ENCODE measurements at places on chromosomes 5 and 9.

GRCh38 chr5:111733571-111733970 is 23.4 kb downstream of the NREP start:
- no peak for DNase-seq

- peak; percentile 60 for DNase-seq
These were observed 136.2 kb downstream of the MPDZ start for GRCh38 chr9:13143281-13143680.

GRCh38 chr5:159801303-159801702 is 115.0 kb upstream of the ADRA1B start:
- DNase-seq, result no peak

GRCh38 chr9:77556396-77556795 is 91.7 kb downstream of the GNA14 start:
- no peak for DNase-seq

GRCh38 chr5:67283275-67283987 is 86.8 kb upstream of the CD180 start:
- DNase-seq, result peak; percentile 30

GRCh38 chr5:150517272-150518152 is 9.6 kb downstream of the NDST1 start:
- DNase-seq, result no peak

- no peak for DNase-seq
These were observed 32.9 kb downstream of the PALM2AKAP2 start for GRCh38 chr9:109812818-109813281.

DNA sequence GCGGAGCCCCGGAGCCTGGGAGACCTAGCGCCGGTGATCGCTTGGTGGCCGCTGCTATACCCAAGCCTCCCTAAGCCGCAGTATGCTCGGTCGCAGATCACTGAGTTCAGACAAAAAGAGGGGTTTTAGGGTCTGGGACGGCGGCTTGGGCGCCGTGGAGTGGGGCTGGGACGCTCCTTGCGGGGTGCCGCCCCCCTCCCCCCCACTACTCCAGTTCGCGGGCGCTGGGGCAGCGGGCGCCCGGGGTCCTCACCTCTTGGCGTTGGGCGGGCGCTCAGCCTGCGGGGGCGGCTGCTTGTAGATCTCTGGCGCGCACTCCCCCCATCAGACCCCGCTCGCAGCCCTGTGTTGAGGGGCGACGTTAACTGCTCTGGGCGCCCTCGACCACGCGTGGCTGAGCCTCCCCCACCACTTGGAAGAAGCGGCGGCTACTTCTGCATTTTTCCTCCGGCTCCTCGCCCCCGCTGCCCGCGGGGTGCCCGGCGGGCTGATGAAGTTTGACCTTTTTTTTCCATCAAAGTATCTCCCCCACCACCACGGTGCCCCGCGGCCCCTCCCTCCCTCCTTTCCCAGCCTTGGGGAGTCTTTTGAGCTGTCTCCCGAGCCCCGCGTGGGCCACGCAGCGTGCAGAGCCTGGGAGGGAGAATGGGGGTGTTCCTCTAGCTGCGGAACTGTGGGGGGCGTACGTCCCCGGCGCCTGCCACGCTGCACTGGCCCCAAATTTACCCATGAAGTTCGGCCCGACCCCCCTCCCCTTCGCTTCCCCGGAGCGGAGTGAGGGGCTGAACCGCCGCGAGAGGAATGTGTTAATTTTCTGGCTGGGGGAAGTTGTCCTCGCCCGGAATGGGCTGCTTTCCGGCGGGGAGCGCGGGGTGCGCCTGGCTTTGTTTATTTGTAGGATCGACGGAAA is 1.2 kb downstream of the CXXC5 start:
- peak; percentile 78 for DNase-seq

DNA sequence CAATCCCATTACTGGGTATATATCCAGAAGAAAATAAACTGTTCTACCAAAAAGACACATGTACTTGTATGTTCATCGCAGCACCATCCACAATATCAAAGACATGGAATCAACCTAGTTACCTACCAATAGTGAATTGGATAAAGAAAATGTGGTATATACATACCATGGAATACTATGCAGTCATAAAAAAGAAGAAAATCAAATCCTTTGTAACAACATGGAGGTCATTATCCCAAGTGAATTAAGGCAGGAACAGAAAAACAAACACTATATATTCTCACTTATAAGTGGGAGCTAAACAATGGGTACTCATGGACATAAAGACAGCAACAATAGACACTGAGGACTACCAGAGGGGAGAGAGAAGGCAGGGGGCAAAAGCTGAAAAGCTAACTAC is 67.7 kb downstream of the NR2F1-AS1 start:
- DNase-seq, result no peak

DNA sequence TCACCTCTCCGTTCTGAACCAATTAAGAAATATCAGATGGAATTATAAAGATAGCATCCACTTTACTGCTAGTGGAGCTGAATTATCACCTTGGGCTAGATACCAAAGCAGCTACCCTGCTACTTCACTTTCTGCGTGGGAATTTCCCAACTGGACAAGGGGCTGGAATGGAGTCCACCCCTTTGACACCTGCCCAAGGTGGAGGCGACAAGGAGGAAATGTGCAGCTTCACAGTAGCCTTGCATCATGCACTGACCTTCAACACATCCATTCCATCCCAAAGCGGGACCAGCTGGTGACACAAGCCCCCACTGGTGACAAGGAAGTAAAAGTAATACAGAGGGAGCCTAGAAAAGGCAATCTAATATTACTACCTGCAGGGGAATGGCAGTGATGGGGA is 30.7 kb downstream of the CTNND2 start:
- DNase-seq, result no peak

- DNase-seq, result no peak
These were observed 11.5 kb downstream of the PRRX2 start for GRCh38 chr9:129676975-129677374.

DNA sequence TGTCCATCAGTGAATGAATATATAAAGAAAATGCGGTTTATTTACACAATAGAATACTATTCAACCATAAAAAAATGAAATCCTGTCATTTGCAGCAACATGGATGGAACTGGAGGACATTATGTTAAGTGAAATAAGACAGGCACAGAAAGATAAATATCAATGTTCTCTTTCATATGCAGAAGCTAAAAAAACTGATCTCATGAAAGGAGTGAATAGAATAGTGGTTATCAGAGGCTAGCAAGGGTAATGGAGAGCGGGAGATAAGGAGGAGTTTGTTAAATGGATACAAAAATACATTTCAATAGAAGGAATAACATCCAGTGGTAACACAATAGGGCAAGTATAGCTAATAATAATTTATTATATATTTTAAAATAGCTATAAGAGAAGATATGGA is 65.0 kb downstream of the AGTPBP1 start:
- no peak for DNase-seq

DNA sequence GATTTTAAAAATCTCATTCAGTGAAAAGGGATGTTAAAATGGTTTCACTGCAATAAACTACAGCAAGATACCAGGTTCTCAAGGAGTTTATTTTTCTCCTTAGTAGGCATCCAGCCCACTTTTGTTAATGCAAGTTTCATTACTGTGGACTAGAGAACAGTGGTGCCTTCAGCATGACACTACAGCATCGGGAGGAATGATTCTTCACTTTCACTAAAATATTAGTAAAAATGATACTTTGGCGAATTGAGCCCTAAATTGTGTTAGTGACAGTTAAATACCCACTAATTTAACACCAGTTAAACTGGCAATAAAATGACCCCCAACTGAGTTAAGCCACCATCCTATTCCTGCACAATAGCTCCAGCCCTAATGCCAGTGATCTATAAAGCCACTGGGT is 152.2 kb upstream of the MPDZ start:
- peak; percentile 17 for DNase-seq

GRCh38 chr5:141878186-141878710 is at the start of gene PCDH1:
Gene PCDH1 (minus strand): TSS chr5:141878410. CDS start chr5:141878262, 148 bp downstream.
- DNase-seq, result peak; percentile 84
